ENCODE measurements at places on chromosomes 2 and 18. TPM values are rescaled to one million over a fixed set of nuclear protein-coding genes. Genes with fewer than 3 reads are reported as not detected.

Gene ST6GAL2
- total RNA-seq = 25.7 TPM

DNA sequence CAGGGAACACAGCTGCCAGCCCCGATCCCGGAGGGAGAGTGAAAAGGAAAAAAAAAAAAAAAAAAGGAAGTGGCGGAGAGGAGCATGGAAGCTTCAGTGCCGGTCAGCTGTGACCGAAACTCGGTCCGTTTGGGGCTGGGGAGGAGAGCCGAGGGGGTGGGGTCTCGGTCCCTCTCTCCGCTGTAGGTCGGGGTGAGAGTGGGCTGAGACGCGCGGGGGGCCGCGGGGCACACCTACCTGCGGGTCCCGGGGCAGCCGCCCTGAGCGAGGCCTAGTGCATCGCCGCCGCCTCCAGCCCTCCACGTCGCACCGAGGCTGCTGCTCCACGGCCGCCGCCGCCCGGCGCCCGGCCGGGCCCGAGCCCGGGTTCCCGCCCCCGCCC is 536 bp downstream of the VPS54 start:
- DNase-seq = peak; percentile 66

Gene EHBP1
- total RNA-seq = 47.9 TPM

DNA sequence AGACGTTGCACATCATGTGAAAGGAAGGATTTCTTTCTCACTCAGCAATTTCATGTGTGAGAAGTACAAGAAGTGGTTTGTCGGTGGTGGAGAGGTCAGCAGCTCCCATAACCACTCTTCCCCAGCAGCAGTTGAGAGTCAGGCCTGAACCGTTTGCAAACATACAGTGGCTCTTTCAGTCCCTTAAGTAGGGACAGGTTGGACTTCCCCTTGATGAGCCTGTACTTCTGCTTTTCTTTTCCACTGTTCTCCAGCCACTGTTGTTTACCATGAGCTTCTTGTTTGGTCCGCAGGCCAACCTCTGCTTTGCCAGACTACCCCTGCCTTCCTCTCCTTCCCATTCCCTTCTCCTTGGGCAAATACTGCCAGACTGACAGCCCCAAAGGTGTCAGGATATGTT is 391.3 kb upstream of the CELF4 start:
- DNase-seq = no peak

DNA sequence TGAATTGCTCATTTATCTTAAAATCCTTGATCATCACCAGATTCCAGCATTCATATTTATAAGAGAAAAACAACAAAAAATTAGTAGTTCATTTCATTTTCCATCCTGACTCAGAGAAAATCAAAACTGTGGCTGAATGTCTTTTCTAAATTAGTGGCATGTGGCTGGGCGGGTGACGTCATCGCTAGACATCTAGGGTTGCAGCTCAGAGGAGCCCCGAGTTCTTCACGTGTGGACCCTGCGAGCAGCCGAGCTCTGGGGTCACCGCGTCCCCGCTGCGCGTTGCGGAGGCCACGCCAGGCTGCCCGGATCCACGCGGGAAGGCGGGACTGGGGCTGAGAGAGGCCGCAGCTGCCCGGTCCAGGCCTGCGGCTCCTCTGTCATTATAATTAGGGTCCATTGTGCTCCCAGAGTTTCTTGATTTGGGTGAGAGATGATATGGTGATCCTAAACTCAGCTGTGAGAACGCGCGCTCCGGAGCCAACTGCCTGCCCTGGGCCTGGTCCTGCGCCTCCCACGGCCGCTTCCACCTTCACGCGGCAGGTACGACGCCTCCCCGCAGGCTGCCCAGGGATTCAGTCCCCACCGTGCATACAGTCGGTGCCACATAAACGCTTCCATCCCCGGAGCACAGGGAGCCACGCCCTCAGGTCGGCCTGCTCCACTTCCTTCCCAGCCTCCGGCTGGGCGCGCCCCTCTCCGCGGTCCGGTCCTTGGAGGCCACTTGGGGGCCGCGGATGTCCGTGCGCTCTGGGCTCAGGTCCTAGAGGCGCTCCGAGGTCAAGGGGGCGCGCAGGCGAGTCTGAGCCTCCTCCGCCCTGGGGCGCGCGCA is 56.5 kb downstream of the TMEM18 start:
- DNase-seq = no peak

DNA sequence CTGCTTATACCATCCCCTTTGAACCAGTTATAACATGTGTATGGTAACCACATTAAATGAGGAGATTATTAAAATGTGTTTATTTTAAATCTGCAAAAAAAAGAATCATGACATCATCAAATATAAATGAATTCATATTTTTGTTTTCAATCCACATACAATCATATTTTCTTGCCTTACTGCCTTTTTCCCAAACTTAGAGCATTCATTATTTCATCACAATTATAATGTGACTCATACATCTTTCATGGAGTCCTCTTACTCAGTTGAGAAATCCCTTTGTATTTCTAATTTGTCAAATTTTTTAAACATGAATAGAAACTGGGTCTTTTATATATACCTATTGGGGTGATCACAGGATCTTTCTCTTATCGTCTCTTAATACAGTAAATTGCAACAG is 909.6 kb downstream of the DSC3 start:
- DNase-seq = no peak

DNA sequence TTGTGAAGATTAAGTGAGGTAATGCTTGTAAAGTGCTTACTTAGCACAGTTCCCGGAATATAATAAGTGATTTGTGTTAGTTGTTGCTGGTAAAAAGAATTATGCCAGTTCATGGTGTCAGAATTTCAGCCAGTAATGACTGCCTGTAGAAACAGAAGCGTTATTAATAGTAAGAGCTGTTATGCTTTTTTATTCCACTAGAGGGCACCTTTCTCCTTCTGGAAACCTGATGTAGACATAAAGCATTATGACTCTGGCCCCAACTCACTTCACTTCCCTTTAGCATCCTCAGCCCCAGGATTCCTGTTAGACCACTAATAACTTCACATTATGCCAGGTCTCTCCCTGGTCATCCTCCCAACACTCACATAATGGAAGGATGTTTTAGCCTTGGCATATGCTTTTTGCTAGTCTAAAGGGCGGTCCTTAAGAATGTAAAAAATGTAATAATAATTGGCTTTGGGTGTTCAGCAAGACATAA is 34.9 kb downstream of the C18orf54 start:
- peak; percentile 86 for DNase-seq

GRCh38 chr2:7225848-7226247 is 308.6 kb downstream of the RNF144A start:
- no peak for DNase-seq

- DNase-seq = no peak
These were observed 70.8 kb downstream of the ACAA2 start for GRCh38 chr18:49742316-49743116.

DNA sequence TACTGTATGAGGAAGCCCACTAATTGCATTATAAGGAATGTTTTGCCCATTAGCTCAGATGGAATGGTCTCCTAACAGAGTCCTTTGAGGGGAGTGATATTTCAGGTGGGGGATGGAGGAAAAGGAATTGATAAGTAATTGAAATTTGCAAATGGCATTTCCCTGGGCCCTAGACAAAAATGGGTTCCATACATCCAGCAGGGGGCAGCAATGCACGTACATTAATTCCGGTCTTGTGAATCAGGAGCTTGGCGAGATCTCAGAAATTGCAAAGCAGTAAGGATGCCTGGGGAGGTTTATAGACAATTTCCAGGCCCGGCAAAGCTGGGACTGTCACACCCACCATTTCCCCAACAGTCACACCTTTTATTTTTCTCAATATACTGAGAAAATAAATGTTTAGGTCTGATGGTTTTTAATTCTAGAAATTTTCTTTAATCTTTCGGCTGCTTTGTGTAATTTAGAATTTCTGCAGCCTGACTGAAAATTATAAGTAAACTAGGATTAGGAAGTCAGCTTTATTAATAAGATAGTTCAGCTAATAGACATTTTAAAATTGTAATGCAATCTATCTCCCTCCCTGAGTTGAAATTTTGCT is 122.8 kb downstream of the LYPD1 start:
- DNase-seq = peak; percentile 87

DNA sequence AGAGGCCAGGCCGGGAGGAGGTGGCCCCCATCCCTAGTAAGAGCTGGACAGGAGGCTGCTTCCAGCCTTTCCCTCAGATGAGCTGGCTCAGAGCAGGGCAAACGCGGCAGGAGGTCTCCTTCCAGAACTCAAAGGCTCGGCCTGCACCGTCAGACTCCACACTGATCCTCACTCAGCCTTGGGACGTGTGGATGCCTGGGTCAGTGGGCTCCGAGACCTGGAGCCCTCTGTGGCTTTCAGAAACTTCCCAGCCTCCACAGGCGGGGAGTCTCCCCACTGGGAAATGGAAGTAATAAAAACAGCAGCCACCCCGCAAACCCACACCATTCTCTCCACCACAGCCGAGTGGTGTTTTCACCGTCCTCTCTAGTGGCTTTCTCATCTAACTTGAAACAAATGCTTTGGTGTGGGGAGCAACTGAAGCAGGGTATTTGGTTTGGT is 54.3 kb downstream of the INPP5D start:
- DNase-seq = no peak

DNA sequence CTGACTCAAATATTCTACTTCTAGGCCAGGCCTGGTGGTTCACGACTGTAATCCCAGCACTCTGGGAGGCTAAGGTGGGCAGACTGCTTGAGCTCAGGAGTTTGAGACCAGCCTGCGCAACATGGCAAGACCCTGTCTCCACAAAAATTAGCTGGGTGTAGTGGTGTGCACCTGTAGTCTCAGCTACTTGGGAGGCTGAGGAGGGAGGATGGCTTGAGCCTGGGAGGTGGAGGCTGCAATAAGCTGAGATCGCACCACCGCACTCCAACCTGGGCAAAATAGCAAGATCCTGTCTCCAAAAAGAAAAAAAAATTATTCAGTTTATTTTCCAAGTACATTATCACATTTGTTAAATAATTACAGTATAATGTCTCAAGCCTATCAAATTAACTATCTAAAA is 7.3 kb downstream of the PPP3R1 start:
- no peak for DNase-seq

- no peak for DNase-seq
These were observed 89.6 kb upstream of the MAP3K20 start for GRCh38 chr2:172986040-172986439.

- DNase-seq = no peak
These were observed 27.2 kb downstream of the CDKL4 start for GRCh38 chr2:39216346-39217191.

DNA sequence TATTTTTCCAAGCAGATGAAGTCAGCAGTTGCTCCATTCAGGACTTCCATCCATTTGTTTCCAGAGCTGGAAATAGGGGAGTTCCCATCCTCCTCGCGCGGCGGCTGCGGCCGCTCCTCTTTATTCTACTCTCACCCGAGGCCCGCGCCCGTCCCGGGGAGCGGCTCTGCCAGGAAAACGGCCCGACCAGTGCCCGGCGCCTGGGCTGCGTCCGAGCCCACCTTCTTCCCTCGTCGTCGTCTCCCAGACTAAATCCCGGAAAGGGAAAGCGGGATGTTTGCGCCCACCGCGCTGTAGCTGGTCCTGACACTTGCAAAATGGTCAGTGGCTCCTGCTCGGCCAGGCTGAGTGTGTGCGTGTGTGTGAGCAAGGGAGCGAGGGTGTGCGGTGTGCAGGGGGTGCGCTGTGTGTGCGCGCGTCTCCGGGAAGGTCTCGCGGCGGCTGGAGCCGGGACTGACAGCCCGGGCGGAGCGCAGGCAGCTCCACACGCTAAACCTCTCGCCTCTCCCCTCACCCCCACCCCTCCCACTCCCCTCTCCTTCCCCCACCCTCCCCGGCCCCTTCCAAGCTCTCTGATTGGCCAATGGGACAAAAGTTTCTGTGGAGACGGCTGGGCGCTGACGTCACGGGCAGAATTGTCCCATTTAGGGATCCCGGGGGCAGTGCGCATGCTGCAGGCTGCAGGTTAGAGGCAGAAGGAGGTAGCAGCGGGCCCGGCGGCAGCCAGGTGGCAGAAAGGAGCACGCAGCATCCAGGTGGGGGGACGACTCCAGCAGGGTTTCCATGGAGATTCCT is at the start of gene NOL4:
NOL4 (minus strand) TSS at position 491 of the 795 bp plus-strand sequence. CDS start 1,660 bp downstream, outside the sequence.
- DNase-seq = peak; percentile 99

Gene ANKRD29
- 6.6 TPM for total RNA-seq

Gene CD8B
- 3.0 TPM for total RNA-seq

- DNase-seq = no peak
These were observed 157.1 kb downstream of the CLIP4 start for GRCh38 chr2:29272311-29272710.

- no peak for DNase-seq
These were observed 138.2 kb upstream of the DNAJC10 start for GRCh38 chr2:182577816-182578215.

GRCh38 chr2:200394045-200394444 is 87.6 kb downstream of the SPATS2L start:
- no peak for DNase-seq

GRCh38 chr2:240877460-240878340 is 9.1 kb downstream of the AGXT start:
- DNase-seq = no peak

GRCh38 chr2:129464036-129464435 is 515.4 kb upstream of the RAB6C start:
- no peak for DNase-seq

- no peak for DNase-seq
These were observed 111.1 kb downstream of the CDC42EP3 start for GRCh38 chr2:37560241-37560848.

Gene LCT
- total RNA-seq = not detected

Gene CXCR1
- total RNA-seq = not detected

DNA sequence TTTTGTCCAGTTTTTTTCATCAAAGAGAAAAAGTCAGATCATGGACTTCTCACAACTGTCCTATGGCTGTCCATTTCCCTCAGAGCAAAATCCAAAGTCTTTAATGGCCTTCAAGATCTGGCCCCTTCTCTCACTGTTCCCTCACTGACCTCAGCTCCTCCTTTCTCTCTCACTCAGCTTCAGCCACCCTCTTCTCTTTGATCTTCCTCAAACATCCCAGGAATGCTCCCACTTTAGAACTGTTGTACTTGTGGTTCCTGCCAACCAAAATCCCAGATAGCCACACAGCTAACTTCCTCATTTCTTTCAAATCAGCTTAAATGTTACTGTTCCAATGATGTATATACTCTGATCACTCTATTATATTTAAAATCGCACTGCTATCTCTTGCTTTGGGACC is 82.9 kb downstream of the NUP35 start:
- peak; percentile 22 for DNase-seq

DNA sequence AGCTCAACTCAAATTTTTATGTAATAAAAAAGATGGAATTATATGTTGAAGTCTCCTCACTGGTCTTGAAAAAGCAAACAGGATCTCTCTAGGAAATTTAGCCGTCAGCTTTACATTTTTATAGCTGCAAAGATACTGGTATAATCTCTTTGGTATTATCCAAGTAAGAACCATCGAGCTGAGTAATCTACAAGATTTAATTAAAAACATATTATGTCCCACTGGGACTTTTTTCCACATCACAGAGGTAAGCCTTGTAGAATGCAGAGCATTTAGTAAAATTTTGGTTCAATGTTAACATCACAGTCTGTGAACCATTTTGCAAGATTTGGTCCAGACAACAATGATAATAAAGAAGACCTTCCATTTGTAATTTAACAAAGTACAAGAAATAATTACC is 162.6 kb upstream of the SLC39A10 start:
- no peak for DNase-seq
